ENCODE measurements at places on chromosomes 3 and 15. TPM values are rescaled to one million over a fixed set of nuclear protein-coding genes. Genes with fewer than 3 reads are reported as not detected.

DNA sequence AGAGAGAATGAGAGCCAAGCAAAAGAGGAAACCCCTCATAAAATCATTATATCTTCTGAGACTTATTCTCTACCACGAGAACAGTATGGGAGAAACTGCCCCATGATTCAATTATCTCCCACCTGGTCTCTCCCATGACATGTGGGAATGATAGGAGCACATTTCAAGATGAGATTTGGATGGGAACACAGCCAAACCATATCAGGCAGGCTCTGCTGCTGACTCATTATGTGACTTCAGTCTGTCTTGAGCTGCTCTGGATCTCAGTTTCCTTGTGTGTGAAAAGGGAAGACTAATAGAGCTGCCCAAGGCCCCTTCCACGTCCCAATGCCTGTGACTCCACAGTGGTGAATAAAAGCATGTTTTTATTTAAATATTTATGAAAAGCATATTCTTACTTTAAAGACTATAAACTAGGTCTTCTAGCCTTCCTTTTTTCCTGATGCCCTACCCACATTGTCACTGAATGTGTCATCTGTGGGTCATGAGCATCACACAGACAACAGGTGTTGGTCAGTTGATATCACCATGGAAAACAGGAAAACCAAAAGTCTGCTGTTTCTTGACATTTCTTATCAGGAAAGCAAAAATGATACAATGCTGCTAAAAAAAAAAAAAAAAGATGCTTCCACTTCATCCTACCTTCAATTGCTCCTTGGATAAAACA is 96.0 kb upstream of the PPP2R3A start:
- no peaks in the 10 kb centered on the region for H3K4me1 ChIP-seq
- H3K4me3 ChIP-seq, result no peak overlapping the region
- no peak overlapping the region for H3K27ac ChIP-seq
- DNase-seq, result no peak

CCR5 gene
- 0.67 TPM for total RNA-seq

GPR62 gene
- total RNA-seq, result not detected

DNA sequence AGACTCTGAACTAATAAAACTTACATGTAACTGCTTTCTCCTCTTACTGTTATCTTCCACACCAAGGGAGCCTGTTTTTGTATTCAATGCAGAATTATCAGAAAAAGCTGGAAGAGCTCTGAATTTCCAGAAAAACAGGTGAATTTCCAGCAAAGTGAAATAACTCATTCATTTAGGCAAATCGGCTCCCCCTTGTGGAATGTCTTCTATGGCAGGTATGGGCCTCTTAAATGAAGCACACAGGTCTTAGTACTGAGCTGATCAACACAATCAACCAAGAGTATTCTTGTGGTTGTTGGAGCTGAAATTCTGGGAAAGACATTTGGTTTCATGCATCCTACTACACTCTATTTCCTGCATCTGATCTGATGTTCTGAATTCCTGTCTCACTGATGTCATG is 31.0 kb upstream of the PTPRG start:
- no peaks in the 10 kb centered on the region for H3K4me1 ChIP-seq
- DNase-seq, result no peak
- H3K27me3 ChIP-seq, result no peaks in the 10 kb centered on the region
- H3K27ac ChIP-seq, result no peak overlapping the region

GRCh38 chr15:91346259-91346658 is 246.2 kb downstream of the SV2B start:
- no peaks in the 10 kb centered on the region for H3K36me3 ChIP-seq
- no peak for DNase-seq
- H3K4me1 ChIP-seq, result no peaks in the 10 kb centered on the region
- no peaks in the 10 kb centered on the region for H3K27me3 ChIP-seq

DNA sequence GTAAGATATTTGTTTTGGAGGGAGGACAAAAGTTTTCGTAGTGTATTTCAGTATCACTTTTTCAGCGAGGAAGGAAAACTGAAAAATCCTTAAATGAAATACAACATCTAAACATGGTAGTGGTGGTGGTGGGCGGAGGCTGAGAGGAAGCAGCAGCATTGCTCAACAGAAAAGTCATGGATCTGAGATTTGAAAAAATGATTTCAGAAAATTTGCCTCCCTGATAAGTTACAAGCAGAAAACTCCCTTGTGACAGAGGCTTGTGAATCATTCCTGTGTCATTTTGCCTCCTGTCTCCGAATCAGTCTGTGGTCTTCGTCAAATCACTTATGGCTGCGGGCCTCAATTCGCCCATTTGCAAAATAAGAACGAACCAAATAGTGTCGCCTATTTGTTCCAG is 965 bp upstream of the CRBN start:
- H3K4me1 ChIP-seq, result peaks cover 25% of the 10 kb centered on the region
- DNase-seq, result no peak
- H3K36me3 ChIP-seq, result peaks cover 4% of the 10 kb centered on the region
- H3K27ac ChIP-seq, result no peak overlapping the region
- H3K4me3 ChIP-seq, result no peak overlapping the region
- no peaks in the 10 kb centered on the region for H3K27me3 ChIP-seq

SNTN gene
- total RNA-seq, result not detected

DNA sequence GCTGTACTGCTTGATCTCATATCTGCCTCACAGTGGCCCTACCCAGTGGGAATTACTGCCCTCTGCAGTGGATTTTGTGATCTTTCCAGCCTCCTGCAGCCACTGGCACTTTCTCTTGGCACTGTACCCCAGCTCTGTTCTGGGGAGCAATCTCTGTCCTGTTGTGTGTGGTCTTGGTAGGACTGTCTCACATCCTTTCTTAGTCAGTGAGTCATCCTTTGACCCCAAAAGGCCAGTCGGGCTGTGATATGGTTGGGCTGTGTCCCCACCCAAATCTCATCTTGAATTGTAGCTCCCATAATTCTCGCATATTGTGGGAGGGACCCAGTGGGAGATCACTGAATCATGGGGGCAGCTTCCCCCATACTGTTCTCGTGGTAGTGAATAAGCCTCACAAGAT is 133.3 kb upstream of the TPM1 start:
- no peaks in the 10 kb centered on the region for H3K4me1 ChIP-seq
- no peak for DNase-seq

DNA sequence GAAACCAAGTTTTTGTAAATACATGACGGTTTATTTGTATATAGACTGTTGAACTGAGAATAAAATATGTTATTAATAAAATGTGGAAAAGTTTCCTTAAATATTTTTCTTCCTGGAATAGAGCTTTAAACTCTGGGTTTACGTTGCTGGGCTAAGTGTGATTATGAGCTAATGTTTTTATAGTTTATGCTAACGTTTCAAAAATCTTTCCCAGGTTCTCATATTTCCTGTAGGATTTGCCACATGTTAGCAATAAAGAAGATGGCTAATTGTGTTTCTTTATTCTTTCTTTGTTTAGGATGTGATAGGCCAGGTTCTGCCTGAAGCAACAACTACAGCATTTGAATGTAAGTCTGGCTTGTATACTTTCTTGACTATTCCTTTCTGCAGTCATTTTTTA is 7.2 kb downstream of the MAP2K5 start:
- no peaks in the 10 kb centered on the region for H3K27me3 ChIP-seq
- no peak for DNase-seq

PATL2 gene
- total RNA-seq, result 4.0 TPM

GRCh38 chr3:185729337-185730055 is 95.3 kb downstream of the IGF2BP2 start:
- H3K4me3 ChIP-seq, result no peak overlapping the region
- no peak overlapping the region for H3K27ac ChIP-seq
- DNase-seq, result no peak
- H3K36me3 ChIP-seq, result no peaks in the 10 kb centered on the region
- H3K4me1 ChIP-seq, result no peaks in the 10 kb centered on the region
- H3K27me3 ChIP-seq, result no peaks in the 10 kb centered on the region

- no peak for DNase-seq
- H3K27ac ChIP-seq, result no peak overlapping the region
- H3K4me3 ChIP-seq, result no peak overlapping the region
- H3K36me3 ChIP-seq, result no peaks in the 10 kb centered on the region
- no peaks in the 10 kb centered on the region for H3K4me1 ChIP-seq
Observed at GRCh38 chr3:128345196-128345595, 121.5 kb downstream of the DNAJB8 start.

TBC1D2B gene
- total RNA-seq, result 94.9 TPM

DNA sequence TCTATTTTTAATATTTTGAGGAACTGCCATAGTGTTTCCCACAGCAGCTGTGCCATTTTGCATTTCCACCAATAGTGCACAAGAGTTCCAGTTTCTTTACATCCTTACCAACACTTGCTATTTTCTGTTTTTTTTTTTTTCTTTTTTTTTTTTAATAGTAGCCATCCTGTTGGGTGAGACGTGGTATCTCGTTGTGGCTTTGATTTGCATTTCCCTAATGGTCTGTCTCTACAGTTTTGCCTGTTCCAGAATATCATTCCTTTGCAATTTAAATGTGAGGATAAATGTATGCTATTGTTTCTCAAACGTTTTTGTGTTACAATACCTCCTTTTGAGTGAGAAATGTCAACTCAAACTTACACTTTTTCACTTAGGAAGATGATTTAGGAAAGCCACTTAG is 22.4 kb downstream of the RCN2 start:
- H3K27me3 ChIP-seq, result no peaks in the 10 kb centered on the region
- H3K36me3 ChIP-seq, result no peaks in the 10 kb centered on the region

GRCh38 chr3:37308247-37308646 is 133.9 kb upstream of the LRRFIP2 start:
- DNase-seq, result no peak
- H3K4me3 ChIP-seq, result no peak overlapping the region
- no peaks in the 10 kb centered on the region for H3K27me3 ChIP-seq
- no peaks in the 10 kb centered on the region for H3K36me3 ChIP-seq
- H3K4me1 ChIP-seq, result no peaks in the 10 kb centered on the region
- no peak overlapping the region for H3K27ac ChIP-seq

C3orf80 gene
- total RNA-seq, result not detected

GOLGA8K gene
- not detected for total RNA-seq

- H3K27me3 ChIP-seq, result no peaks in the 10 kb centered on the region
- no peaks in the 10 kb centered on the region for H3K36me3 ChIP-seq
- no peak overlapping the region for H3K27ac ChIP-seq
Observed at GRCh38 chr3:132821314-132821713, 99.1 kb upstream of the NPHP3 start.

- H3K27me3 ChIP-seq, result no peaks in the 10 kb centered on the region
- no peaks in the 10 kb centered on the region for H3K4me1 ChIP-seq
- H3K27ac ChIP-seq, result no peak overlapping the region
Observed at GRCh38 chr15:33964665-33965040, 3.6 kb upstream of the CHRM5 start.

BSN gene
- total RNA-seq, result 0.94 TPM

FAM174B gene
- 9.8 TPM for total RNA-seq

B3GNT5 gene
- total RNA-seq, result 66.2 TPM

- H3K27me3 ChIP-seq, result no peaks in the 10 kb centered on the region
- H3K27ac ChIP-seq, result no peak overlapping the region
- H3K4me1 ChIP-seq, result no peaks in the 10 kb centered on the region
- H3K36me3 ChIP-seq, result no peaks in the 10 kb centered on the region
Observed at GRCh38 chr3:143856252-143856970, 8.1 kb upstream of the SLC9A9 start.
